ENCODE measurements at places on chromosomes 7 and 10.

DNA sequence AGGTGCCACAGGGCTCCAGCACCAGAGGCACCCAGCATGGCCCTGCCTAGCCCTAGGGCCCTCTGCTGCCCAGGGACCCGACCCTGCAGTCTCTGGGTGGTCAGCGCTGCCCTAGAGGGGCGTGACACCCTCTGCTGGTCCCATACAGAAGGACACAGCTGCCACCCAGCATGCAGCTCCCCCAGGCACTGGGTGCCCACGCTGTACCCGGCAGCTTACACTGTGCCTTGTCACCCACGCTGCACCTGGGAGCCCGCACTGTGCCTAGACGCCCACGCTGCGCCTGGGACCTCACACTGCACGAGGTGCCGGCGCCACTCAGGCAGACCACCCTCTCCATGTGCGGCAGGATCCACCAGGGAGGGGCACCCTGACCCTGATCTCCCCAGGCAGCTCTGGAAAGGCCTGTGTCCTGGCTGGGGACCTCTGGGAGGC is 55.2 kb downstream of the PWWP2B start:
- no peak for DNase-seq

DNA sequence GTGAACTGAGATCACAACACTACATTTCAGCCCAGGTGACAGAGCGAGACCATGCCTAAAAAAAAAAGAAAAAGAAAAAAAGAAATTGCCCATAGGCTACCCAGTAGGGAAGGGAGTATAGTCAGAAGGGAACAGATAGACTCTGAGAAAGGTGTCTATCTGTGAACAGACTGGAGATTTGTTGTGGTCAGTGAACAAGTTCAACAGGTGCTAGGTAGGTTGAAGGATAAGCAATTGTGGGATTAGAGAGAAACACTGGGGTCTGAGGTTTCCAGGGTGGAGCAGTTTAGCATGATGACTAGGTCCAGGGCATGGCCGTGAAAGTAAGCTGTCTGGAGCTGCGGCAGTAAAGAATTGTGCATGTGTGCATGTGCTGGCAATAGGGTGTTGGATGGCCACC is 6.9 kb downstream of the LRGUK start:
- DNase-seq: no peak

- DNase-seq: no peak
These were observed 9.9 kb downstream of the GPR85 start for GRCh38 chr7:113076703-113077102.

- no peak for DNase-seq
These were observed 44.4 kb downstream of the IFIT5 start for GRCh38 chr10:89458784-89459183.

- DNase-seq: no peak
These were observed 191.7 kb downstream of the LRRN3 start for GRCh38 chr7:111282626-111283025.

DNA sequence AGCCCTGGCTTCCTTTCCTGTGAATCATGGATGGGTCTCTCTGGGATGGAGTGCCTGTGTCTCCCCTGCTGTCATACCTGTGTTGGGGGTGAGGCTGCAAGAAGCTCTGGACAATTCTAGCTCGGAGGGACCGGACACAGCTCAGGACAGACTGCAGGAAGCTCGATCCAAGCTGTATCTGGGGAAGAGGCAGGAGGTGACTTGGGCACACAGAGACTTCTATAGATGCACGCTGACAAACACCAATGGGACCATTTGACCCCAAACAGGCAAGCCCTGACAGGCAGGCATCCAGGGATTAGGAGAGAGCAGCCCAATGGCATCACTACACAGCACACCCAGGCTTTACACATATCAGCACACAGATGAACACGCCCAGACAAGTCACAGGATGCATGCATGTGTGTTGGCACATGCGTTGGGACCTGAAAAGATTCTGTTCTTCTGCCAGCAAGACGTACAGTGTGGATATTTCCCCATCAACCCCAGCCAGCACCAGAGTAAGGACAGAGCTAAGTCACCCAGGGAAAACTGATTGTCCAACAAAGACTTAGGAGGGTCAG is 4.5 kb downstream of the LLCFC1 start:
- DNase-seq: no peak

- DNase-seq: no peak
These were observed 32.8 kb downstream of the GSAP start for GRCh38 chr7:77383333-77383740.

GRCh38 chr7:135723411-135723810 is 4.6 kb downstream of the SLC13A4 start:
- no peak for DNase-seq
